ENCODE measurements at places on chromosomes 2 and 18. TPM values are rescaled to one million over a fixed set of nuclear protein-coding genes. Genes with fewer than 3 reads are reported as not detected.

NPPC gene
- polyA plus RNA-seq = 0.34 TPM

PDCL3 gene
- 39.1 TPM for polyA plus RNA-seq

ANKRD23 gene
- 2.4 TPM for polyA plus RNA-seq

PSD4 gene
- 10.6 TPM for polyA plus RNA-seq

RGPD5 gene
- 25.0 TPM for polyA plus RNA-seq

DNA sequence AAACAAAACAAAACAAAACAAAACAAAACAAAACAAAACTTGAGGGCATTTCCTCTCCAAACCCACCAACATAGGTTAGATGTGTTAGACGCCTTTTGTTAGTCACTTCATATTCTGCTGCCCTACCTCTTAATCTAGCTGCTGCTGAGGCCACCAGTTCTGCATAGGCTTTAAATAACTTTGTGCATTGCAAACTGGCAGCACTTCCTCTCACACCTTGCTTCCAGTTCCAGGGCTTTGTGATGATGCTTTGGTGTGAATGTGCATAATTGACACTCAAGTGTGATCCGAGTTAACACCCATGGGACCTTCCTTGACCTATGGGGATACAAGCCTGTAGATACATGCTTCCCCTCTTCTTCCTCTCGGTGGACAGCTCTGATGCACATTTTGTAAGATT is 2.3 kb upstream of the SERPINB11 start:
- DNase-seq = no peak

- no peak for DNase-seq
Observed at GRCh38 chr2:54836477-54836876, 113.0 kb downstream of the EML6 start.

GRCh38 chr2:36058953-36059352 is 296.6 kb upstream of the CRIM1 start:
- DNase-seq = no peak

GRCh38 chr2:195622966-195623365 is 34.1 kb upstream of the SLC39A10 start:
- no peak for DNase-seq

DNA sequence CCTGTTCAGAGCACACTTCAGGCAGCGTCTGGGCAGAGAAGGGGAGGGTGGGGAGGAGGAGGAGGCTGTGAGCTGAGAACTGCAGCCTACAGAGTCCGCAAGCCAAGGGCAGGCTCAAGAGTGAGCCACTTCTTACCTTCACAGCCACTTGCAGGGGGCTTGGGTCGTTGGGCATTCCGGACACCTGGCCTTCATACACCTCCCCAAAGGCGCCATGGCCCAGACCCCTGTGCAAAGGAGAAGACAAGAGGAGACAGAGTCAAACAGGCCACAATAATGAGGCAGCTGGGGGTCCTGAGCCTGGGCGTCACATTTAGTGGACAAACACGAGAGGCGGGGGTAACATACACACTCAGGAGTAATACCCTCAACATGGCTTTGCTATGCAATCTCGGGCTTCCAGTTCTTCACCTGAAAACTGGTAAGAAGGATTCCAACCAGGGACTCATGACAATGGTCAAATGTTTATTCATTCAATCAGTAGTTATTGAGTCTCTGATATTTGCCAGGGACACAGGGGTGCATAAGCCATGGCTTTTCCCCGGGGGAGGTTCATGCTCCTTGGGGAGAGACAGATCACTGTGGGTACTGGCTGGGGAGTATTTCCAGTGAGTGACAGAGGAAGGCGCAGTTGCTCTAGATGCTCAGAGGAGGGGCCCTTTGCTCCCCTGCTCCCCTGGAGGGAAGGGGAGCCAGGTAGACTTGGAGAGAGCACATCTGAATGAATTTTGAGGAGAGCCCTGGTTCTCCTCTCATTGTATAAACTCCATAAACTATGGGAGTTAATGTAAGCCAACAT is 107.4 kb downstream of the CLIP4 start:
- DNase-seq = no peak
